MG63 (cell line): ENCODE measurements at places on chromosomes 7 and 10.

DNA sequence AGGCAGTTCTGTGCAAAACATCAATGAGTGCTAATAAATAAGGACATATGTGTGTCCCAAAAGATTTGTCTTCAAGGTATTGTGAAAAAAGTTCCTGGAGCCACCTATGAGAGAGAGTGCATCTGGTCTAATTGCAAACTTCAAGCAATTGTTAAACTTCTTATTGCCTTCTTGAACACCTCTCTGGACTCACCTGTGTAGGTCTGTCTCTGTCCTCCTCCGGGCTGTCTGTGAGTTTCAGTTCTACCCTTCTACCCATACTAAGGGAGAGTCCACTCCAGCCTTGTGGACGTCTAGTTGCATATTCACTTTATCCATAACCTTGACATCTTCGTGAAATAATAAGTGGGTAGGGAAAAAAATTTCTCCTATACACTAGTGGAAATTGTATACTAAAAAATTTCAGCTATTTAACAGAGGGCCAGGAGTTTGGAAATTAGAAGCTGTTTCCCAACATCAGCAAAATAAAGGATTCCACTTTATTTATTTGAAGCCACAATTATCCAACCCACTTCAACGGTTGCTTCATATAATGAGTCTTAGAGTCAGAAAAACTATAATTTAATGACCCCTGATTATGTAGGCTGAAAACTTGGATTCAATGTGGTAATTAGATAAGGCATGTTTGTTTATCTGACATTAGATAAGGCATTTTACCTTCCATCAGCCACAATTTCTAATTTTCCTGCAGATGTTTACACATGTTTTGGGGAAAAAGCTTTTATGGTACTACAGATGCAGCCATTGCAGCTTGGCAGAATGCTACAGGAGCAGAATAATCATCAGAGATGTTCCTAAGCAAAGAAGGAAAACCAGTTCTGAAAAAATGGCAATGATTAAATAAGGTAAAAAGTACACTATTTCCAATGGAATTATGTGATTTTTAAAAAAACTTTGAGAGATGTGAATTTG is 150.8 kb upstream of the FAM3C start:
- DNase-seq, result no peak

DNA sequence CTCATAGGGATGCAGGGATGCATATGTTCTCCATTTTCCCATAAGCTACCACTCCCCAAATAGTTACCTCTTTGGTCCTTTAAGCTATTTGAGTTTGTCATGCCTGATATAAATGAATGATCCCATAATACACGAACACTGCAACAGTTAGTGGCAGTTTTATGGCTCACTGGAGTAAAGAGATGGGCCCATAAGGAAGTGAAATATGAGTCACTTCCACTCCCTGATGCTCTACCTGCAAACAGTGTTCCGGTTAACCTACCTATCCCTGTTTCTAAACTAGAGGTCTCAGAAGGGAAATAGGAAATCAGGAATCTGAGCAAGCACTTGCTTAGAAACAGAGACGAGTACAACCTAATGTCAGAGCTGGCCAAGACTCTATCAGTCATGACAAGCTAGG is 71.7 kb downstream of the CALD1 start:
- no peak for DNase-seq

DNA sequence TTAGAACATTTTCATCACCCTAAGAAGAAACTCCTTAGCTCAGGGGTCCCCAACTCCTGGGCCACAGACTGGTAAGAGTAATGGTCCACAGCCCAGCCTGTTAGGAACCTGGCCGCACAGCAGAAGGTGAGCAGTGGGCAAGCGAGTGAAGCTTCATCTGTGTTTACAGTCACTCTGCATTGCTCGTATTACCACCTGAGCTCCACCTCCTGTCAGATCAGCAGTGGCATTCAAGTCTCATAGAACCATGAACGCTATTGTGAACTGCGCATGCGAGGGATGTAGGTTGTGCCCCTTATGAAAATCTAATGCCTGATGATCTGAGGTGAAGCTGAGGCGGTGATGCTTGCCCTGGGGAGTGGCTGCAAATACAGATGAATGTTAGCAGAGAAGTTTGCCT is 37.3 kb upstream of the DLG5 start:
- DNase-seq, result no peak

GRCh38 chr10:132631338-132631735 is 93.8 kb downstream of the INPP5A start:
- DNase-seq, result no peak

DNA sequence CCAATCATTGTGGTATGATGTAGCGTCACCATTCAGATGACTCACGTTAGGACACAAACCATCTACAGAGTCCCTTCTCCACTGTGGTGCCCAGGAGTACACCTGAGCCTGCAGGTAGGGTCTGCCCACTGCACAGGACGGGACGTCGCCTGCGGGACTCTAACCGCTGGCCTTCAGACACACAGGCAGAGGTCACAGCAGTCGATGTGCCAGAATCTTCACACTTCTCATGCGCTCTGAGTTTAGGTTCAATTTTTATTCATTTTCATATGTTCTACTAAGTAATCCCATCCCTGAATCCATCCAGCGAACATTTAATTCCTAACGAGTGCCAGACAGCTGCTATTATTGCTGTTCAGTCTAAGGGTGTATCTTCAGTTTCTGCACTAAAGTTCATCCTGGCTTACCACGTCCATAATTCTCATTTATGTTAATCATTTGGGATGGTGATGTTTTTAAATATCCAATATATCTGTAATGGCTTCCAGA is 73.3 kb downstream of the CXCL12 start:
- DNase-seq, result no peak

DNA sequence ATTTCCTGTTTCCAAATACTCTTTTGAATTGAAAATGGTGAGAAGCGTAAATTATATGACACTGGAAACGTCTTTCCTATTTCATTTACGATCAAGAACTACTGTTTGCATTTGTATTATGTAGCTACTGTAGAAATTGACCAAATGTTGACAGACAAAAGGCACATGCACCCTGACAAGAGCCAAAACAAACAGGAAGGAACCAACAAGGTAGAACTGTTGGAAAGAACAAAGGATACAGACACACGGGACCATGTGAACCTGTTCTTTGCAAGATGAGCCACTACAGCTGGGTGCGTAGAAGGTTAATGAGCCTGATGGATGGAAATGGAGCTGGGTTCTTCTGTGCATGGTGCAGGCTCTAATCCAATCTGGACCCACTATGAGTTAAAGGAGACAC is 48.4 kb upstream of the FZD8 start:
- no peak for DNase-seq

DNA sequence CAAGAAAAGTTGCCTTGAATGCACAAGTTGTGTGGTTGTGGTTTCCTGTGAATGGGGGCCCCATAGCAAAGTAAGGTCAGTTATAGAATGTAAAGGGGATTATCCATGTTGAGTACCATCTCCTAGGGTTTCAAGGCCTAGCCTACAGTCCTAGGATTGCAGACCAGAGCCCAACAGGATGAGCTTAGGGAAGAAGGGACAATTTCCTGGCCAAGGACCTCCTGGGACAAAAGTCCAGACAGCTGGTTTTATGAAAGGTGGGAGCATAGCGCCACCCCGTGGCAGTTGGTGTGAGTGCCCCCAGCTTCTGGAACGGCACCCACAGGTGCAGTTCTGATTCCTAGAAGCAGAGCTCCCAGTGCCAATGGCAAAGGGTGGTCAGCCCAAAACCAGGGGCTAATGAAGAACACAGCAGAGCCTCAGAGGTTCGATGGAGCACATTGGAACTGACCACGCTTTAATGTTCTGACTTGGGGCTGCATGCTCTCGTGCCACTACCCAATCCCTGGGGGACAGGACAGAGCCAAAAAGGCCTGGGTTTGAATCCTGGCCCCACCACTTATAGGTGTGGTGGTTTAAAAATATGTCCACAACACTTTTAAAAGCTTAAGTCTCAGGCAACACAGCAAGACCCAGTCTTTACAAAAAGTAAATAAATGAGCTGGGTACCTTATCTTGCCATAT is 25.8 kb upstream of the TMEM120A start:
- no peak for DNase-seq

DNA sequence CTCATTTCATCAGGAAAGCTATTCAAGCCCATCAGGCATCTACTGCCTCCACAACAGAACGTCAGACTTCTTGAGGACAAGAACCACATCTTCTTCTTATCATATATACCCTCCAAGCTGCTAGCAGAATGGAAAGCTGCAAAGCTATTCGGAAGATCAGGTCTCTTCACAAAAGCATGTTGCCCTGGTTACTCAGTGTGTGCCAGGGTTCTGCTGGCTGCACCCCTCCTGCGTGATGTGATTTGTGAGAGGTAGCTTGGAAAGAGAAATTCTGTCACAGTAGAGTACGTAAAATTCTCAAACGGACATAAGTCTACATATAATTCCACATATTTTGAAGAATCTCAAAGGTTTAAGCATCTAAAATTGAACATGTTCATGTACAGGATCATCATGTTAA is 681.7 kb downstream of the PARD3 start:
- no peak for DNase-seq

- no peak for DNase-seq
Observed at GRCh38 chr7:101258243-101258731, 13.4 kb upstream of the FIS1 start.

- DNase-seq, result no peak
Observed at GRCh38 chr7:77757589-77757988, 40.6 kb downstream of the TMEM60 start.
